ENCODE measurements at places on chromosomes 3 and 15. TPM values are rescaled to one million over a fixed set of nuclear protein-coding genes. Genes with fewer than 3 reads are reported as not detected.

Gene SLC51B
- total RNA-seq = not detected

Gene SEMA3F
- 0.81 TPM for total RNA-seq

Gene ABI3BP
- not detected for total RNA-seq

Gene ZNF660
- total RNA-seq = 5.9 TPM

Gene TNFAIP8L3
- total RNA-seq = not detected

DNA sequence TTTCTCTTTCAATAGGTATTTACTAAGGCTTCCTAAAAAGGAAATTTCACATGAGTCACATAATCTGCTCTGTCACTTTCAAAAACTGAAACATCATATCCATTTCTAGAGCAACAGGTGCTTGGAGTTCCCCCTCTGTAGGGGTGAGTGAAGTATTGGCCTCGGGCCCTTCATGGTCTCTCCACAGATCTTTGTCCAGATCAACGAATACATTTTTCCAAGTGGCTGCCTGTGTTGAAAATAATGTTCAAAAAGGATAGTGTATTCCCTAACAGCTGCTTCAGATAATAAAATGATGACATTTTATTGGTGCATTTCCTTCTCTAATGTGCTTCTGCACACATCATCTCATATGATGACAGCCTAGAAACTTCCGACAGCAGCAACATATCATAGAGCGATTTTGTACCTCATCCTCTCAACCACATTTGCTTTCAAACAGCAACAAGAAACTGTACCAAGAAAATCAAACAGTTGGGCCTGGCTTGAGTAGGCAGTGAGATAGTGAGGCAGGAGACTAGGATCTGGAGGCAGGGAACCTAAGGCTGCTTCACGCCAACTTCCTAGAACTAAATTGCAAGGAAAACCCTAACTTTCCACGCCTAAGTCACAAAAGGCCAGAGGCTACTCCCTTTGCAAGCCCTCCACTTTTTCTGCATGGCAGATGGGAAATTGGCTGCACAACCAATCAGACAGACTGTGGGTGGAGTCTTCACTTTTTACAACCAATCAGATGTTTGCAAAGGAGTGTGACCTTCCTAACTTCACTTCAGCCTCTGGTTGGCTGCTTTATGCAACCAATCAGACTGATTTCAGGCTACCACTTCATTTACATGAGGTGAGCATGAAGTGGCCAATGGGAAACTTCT, 340.2 kb downstream of the LRRC3B start:
- DNase-seq = no peak
- no peaks in the 10 kb centered on the region for H3K4me1 ChIP-seq
- no peak overlapping the region for H3K27ac ChIP-seq
- H3K36me3 ChIP-seq = no peaks in the 10 kb centered on the region

DNA sequence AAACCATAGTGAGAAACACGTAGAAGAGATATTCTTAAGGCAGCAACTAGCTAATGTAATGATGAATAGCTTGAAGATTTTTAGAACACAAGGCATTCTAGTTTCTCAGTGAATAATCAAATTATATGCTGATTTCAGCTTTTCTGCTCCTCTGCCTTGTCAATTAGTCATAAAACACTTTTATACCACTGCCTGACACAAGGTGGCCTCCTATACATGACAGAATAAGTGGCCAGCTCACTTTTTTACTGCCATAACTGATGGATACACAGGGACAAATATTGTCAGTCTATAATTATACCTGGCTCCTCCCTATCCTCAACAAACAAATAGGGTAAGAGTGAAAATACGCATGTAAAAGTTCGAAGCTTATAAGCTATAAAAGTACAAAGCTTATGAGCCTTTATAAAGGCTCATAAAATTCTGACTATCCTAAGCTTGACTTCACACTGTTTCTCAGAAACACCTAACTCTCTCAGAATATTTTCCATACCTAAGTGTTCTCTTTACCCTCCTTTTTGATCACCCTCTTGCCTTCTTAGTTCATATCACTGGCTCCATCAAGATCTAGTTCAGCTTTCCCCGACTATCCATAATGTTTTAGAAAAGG, 81.6 kb downstream of the HERC1 start:
- no peak overlapping the region for H3K27ac ChIP-seq
- no peaks in the 10 kb centered on the region for H3K27me3 ChIP-seq
- peak; percentile 68 for DNase-seq
- H3K4me1 ChIP-seq = no peaks in the 10 kb centered on the region

DNA sequence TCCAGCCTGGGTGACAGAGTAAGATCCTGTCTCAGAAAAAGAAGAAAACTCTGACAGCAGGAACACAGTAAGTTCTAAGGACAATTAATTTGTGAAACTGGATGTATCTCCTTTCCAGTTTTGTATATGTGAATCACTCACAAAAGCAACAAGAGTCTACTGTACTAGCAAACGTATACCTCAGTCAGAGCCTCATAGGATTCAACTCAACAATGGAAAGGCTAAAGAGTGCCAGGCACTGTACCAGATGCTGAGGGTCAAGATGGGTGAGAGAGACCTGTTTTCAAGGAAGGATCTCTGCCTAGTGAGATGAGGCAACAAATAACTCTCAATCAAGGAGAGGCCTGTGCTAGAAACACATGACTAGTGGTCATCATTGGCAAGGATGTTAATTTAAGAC, 14.9 kb downstream of the TBL1XR1 start:
- no peak overlapping the region for H3K27ac ChIP-seq
- H3K4me1 ChIP-seq = peaks cover 56% of the 10 kb centered on the region
- DNase-seq = no peak
- H3K27me3 ChIP-seq = no peaks in the 10 kb centered on the region
- H3K4me3 ChIP-seq = no peak overlapping the region

- H3K27ac ChIP-seq = no peak overlapping the region
- no peaks in the 10 kb centered on the region for H3K36me3 ChIP-seq
These were observed 397.5 kb upstream of the ATP10A start for GRCh38 chr15:26260517-26261133.

DNA sequence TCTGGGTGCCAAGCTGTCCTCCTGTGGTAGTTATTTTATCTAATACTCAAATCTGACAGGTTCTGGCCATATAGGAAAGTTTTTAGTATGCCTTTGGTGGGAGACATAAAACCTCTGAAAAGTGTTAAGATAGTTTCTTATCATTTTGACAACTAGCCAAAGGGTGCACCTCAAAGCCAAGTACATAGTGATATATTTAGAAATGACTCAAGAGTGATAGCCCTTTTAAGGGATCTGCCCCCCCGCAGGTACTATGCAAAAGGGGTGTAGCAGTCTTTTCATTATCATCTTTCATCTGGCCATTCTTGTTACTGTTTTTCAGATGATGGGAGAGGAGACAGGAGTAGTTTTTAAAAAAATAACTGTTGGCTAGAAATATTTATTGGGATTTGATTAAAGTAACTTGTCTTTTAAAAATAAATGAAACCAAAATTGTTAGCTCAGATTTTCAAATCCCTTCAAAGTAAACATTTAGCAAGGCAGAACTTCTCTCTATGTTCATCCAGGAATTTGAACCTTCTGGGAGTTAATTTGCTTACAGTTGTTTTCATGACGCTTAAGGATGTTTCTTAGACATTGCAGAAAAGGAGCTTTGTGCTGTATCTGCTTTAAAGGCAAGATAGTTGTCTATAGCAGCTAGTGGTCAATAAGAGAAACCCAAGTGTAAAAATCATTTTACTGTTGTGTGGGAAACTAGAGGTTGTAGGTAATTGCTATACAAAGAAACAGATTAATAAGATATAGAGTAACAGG, 5.1 kb downstream of the PHLDB2 start:
- no peak overlapping the region for H3K4me3 ChIP-seq
- H3K4me1 ChIP-seq = peaks cover 38% of the 10 kb centered on the region
- H3K27ac ChIP-seq = no peak overlapping the region
- DNase-seq = no peak
- H3K27me3 ChIP-seq = no peaks in the 10 kb centered on the region
- H3K36me3 ChIP-seq = no peaks in the 10 kb centered on the region

DNA sequence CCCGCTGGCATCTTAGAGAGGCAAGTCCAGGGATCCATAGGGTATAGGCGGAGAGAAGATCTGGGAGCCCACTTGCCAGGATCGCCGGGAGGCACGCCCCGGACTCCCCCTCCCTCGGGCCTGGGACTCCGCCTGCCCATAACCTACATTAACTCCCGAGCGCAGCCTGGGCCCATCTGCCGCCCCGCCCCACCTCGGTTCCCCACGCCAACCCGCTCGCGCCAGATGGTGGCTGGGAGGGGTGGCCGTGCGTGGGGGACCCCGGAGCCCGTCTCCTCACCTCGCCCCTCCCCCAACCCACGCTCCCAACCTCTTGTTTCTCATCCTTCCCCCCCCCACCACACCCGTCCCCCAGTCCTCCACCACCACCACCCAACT, 1.7 kb upstream of the DLL4 start:
- H3K4me1 ChIP-seq = peaks cover 41% of the 10 kb centered on the region
- no peak for DNase-seq
- no peaks in the 10 kb centered on the region for H3K36me3 ChIP-seq
- H3K27ac ChIP-seq = no peak overlapping the region
- H3K27me3 ChIP-seq = peaks cover 51% of the 10 kb centered on the region

Data from natural killer cell treated with Interleukin-12 subunit alpha and Interleukin-12 subunit beta and Interleukin-15 and Interleukin-18, amount 100 ng/mL, for 72 hours (primary cell).